ENCODE measurements at places on chromosomes 6 and 20.

GRCh38 chr20:7879883-7880282 is 60.4 kb downstream of the HAO1 start:
- peak; percentile 9 for DNase-seq

GRCh38 chr6:71523548-71523947 is 234.9 kb downstream of the OGFRL1 start:
- no peak for DNase-seq

- DNase-seq = no peak
Measured at GRCh38 chr20:37911838-37912281, 8.9 kb downstream of the VSTM2L start.

DNA sequence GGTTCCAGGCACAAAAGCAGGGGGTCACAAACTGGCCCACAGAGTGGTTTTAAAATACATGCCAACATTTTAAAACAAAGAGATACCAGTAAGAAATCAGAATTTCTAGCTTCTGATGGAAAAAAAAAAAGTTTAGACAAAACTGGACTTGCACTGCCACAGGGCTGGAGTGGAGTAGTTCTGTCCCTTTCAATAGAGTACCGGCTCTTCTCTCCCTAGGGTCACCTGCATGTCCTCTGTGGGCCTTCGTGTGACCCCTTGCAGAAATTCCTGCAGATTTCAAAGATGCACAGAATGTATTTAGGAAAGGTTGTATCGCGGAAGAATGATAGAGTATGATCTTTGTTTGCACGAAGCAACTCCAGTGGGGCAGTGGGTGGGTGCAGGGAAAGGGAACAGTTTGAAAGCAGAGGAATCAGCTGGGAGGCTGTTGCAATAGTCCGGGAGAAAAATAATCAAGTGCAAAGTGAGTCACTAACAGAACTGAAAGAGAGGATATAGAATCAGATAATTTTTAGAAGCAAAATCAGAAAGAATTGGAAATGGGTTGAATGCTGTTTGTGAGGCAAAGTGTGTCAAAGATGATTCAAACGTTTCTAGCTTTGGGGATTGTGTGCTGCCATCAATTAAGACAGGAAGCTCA is 97.3 kb upstream of the STXBP5 start:
- DNase-seq = no peak

DNA sequence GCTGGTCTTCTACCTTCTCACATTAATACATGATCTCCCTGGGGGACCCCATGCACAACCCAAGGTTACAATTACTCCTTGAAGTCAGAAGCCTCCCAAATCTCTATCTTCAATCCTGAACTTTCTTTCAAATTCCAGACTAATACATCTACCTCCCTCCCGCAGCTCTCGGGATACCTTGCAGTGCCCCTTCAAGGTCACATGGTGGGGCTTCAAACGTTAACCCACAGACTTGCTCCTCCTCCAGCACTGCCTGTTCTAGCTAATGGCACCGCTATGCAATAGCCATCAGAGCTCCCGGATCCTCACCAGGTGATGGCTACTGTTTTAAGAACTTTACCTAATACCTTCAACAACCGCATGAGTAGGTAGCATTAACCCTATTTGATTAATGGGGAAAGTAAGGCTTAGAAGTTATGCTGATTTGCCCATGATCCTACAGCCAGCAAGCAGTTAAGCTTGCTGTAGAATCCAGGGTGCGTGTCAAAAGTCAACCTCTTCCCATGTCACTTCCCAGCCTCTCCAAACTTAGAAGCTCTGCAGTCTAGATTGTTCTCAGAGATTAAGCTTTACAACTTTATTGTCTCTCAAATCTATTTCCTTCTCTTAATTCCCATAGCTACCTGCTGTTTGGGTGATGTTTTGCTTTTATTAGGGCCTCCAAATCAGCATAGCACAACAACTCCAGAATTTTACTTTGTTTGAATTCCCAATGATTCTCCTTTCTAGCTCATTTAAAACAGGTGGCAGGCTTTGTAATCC is 44.7 kb downstream of the PLAGL1 start:
- DNase-seq = no peak

- no peak for DNase-seq
Measured at GRCh38 chr6:166949528-166950442, 6.6 kb downstream of the RNASET2 start.

DNA sequence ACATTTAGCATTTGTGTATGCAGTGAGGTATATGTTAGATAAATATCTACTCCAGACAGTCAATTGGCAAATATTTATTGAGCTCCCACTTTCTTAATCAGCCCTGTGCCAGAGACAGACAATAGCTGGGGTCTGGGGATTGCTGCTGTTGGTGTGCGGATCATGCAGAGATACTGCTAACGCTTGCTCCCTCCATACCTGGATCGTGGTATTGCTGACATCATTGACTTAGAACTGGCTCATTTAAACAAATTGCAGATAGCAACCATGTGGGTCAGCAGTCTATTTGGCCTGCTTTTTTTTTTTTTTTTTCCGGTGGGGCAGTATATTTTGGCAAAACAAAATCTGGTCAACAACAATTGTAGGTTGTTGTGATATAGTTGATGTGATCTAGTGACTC is 9.5 kb downstream of the ARID1B start:
- DNase-seq = no peak

DNA sequence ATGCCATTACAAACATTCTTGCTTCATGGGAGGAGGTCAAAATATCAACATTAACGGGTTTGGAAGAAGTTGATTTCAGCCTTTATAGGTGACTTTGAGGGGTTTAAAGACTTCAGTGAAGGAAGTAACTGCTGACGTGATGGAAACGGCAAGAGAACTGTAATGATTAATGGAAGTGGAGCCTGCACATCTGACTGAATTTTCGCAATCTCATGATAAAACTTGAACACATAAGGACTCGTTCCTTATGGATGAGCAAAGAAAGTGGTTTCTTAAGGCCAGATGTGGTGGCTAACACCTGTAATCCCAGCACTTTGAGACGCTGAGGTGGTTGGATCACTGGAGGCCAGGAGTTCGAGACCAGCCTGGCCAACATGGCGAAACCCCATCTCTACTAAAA is 226.1 kb downstream of the BCAS1 start:
- DNase-seq = no peak

DNA sequence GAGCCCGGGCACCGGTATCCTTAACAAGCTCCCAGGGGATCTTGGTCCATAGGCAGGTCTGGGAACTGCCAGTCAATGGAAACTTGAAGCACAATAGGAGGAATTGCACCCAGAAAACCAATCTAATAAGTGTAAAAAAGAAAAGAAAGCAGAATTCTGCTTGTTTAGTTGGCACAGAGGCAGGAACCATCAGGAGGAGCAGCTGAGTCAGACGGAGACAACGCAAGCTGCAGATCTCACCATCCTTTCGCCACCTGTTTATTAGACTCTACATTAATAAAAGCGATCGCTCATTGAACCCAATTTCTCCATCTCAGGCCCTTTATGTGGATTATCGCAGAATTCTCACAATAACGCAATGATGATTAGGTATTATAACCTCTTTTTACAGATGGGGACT is 9.8 kb downstream of the ZFP64 start:
- DNase-seq = no peak

DNA sequence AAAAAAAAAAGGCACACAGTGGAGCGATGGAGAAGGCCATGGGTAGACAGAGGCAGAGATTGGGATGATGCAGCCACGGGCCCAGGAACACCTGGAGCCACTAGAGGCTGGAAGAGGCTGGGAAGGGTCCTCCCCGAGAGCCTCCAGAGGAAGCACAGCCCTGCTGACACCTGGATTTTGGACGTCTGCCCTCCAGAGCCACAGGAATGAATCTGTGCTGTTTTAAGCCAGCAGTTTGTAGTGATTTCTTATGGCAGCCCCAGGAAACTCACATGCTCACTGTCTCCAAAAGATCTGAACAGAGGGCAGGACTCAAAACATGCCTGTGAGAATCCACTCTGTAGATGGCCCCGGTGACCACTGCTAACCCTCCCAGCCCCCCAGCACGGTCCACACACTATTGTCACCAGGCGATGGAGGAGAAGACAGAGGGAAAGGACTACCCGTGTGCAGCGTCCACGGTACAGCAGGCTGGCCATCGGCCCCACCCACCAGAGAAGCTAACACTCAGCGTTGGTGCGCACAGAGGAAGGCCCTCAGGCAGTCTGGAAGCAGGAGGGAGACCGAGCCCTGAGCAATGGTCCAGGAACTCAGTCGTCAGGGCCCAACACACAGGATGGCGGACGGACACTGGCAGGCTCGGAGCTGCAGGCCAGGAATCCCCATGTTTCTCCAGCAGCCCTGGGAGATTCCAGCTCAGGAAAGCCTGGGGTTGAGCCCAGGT is 99.7 kb downstream of the BMP7 start:
- no peak for DNase-seq

- no peak for DNase-seq
Measured at GRCh38 chr6:51116723-51117122, 298.1 kb downstream of the TFAP2B start.

GRCh38 chr20:50376179-50376887 is 133.8 kb upstream of the PTPN1 start:
- no peak for DNase-seq

DNA sequence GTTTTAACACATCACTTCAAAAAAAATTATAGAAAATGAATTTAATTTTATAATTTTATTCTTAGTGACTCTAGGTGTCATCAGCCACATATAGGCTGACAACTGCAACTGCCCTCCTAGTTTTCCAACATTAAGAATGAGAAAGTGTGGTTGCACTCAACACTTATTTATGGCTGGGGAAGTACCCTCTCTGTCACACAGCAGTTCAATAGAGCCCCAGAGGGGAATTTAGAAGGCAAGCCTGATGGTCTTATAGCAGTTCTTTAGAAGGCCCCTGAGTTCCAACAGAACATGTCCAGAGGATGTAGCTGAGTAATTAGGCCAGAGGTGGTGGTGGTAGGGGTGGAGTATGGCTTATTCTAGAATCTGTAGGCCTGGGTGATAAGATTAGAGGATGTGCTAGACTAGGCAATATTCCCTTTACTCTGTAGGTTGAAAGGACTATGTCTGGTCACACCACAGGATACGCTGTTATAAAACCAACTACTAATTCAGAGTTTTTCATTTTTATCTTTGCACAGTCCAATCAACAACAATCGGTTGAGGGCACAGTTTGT is 226.5 kb upstream of the CITED2 start:
- no peak for DNase-seq

All from Jurkat, Clone E6-1 (cell line).